Hematopoietic multipotent progenitor cell treated with erythropoietin and hydrocortisone succinate and interleukin-3 and kit ligand, for 8 days (in vitro differentiated cells): ENCODE measurements at places on chromosomes 2 and 18.

DNA sequence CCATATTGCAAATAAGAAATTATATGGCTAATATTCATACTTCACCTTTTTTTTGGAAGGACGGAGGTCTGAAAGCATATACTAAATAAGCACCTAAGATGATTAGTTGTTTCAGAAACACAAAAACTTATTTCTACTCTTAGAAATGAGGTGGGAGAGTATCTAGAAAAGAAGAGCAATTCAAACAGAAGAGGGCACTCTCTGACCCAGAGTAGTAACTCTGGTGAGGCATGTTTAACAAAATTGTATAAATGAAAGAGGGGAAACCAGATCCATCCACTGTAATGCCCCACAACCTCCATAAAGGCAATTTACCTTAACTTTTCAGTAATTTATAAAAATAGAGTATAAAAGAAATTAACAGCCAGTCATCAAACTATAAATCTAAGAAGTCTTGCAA is 669.6 kb upstream of the VRK2 start:
- DNase-seq: no peak

DNA sequence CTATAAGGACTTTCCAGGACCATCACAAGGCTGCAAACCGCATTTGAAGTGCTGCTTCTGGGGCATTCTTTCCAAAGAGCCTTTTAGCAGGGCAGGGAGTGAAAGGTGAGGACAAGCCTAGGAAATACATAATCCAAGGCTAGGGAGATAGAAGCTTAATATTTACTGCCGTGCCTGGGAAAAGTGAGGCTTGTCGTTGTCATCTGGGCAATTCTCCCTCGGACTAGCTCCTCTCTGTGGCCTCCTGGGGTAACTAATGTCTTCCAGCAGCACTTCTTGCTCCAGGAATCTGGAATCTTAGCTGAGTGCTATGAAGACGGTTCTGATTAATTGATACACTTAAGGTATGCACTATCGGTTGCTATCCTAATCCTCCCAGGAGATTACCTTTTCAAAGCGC is 69.3 kb upstream of the ATL2 start:
- DNase-seq: no peak

- DNase-seq: no peak
Measured at GRCh38 chr2:197626965-197627625, 48.3 kb downstream of the RFTN2 start.

DNA sequence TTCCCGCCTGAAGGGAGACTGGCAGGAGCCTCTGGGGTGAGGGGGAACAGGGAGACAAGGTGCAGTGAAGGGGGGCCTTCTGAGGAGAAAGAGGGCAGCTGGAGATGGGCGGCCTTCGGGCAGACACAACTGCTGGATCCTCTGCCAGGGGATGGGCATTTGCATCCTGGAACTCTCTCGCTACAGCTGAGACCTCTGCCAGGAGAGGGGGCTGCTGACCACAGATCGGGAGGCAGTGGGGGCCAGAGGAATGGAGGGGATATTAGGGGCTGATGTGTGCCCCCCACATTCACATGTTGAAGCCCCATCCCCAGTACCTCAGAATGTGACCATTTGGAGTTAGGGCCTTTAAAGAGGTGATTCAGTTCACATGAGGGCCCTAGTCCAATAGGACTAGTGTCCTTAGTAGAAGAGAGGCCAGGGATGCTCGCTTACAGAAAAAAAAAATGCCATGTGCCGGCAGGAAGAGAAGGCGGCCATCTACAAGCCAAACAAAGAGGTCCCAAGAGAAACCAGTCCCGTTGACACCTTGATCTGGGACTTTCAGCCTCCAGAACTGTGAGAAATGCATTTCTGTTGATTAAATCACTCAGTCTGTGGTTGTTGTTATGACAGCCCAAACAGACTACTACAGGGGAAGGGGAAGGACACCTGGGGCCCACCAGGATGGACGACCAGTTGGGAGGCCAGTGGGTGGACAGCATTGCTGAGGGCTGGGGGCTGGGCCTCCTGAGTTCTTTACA is 50.0 kb downstream of the TRABD2A start:
- no peak for DNase-seq

DNA sequence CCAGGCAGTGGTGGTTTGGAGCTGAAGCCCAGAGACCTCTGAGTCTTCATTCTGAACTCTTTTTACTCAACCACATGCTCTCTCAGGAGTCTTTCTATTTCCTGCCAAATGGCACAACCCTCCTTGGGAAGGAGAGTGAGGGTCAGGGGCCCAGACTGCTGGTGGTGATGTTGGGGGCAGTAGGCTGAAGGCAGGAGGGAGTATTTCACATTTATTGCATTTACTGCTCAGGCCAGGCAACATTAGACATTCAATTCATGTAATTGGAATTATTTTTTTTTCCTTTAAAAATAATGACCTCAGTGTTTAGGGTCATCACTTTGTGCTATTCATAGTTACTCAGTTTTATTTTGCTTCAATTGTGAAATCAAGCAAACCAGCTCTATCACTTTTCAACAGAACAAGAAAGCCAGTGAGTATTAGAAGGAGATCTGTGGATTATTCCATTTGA is 311.3 kb upstream of the NT5C1B start:
- no peak for DNase-seq

DNA sequence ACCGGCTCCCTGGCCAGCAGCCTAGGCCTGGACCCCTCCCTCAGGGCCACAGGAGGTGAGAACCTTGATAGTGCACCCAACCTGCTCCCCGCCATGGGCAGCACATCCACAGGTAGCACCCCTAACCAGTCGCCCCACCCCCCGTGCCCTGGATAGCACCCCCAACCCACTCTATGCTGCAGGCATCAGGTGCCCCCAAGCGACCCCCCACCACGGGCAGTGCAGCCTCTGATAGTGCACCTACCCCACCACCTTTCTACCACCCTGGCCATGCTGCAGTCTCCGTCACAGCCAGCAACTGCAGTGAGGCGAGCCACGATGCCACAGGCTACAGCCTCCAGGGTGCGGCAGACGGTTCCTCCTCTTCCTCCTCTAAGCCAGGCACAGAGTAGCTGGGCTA is 55.6 kb downstream of the SOWAHC start:
- no peak for DNase-seq

GRCh38 chr2:147365622-147366021 is 479.2 kb upstream of the ACVR2A start:
- no peak for DNase-seq

DNA sequence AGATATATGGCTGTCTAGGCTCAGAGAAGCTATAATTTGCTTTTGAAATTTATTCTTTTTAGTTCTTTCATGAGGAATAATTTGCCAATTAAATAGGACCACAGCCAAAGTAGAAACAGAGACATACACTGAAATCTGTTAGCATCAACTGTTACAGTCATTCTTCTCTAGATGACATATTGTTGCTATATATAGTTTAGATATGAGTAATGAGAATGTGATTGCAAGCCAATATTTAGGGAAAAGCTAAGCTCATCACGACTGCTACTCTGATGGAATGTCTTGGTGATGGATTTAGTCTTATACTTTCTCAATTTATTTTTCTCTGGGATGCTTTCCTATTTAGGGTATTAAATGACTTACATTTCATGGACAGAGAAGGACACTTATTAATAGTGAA is 259.1 kb downstream of the LNPK start:
- DNase-seq: no peak

GRCh38 chr2:222783592-222783991 is 77.2 kb upstream of the ACSL3 start:
- no peak for DNase-seq

- DNase-seq: peak; percentile 33
Measured at GRCh38 chr2:237689336-237690131, 62.1 kb downstream of the LRRFIP1 start.

- DNase-seq: no peak
Measured at GRCh38 chr2:19360966-19361321, 2.5 kb upstream of the OSR1 start.

DNA sequence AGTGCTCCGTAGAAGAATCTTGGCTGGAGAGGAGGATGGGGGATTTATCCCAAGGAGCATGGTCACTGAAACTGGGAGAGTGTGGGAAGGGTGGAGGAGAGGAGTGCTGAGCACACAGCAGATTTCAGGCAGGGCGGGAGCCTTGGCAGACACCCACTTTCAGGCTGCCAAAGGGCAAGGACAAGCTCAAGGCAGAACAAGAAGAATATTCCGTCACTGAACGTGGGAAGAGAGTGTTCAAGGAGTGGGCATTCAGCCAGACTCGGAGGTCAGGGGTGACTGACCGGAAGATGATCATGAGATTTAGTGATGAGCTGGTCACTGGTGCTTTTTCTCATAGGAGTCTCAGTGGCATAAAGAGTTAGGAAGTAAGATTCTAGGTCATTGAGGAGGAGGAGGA is 136.2 kb upstream of the RASGRP3 start:
- DNase-seq: no peak

- DNase-seq: no peak
Measured at GRCh38 chr2:128623776-128624761, 305.4 kb upstream of the HS6ST1 start.

- DNase-seq: peak; percentile 47
Measured at GRCh38 chr18:14086458-14087231, 45.6 kb downstream of the ZNF519 start.
